A549 treated with Mapracorat at 1 μM for 4 hours (cell line): ENCODE measurements at places on chromosomes 6 and 20. TPM values are rescaled to one million over a fixed set of nuclear protein-coding genes. Genes with fewer than 3 reads are reported as not detected.

EPHA7 gene
- total RNA-seq = 0.04 to 0.10 TPM (median 0.09 TPM) in 5 replicates

NKX2-4 gene
- not detected in 5 replicates for total RNA-seq

TRIM10 gene
- not detected in 5 replicates for total RNA-seq

CALHM5 gene
- 0.05 to 0.09 TPM (median 0.07 TPM) in 5 replicates for total RNA-seq

GPLD1 gene
- total RNA-seq = 0.77 to 1.2 TPM (median 0.84 TPM) in 5 replicates

CRISP2 gene
- total RNA-seq = not detected in 5 replicates

AVP gene
- total RNA-seq = not detected in 5 replicates

JPH2 gene
- 4.6 to 5.7 TPM (median 4.9 TPM) in 5 replicates for total RNA-seq

FAM217A gene
- total RNA-seq = not detected in 5 replicates

DYNLT2 gene
- 0.44 to 0.81 TPM (median 0.53 TPM) in 5 replicates for total RNA-seq

TRIM40 gene
- not detected in 5 replicates for total RNA-seq

ANKRD66 gene
- total RNA-seq = not detected in 5 replicates

RAD21L1 gene
- not detected in 5 replicates for total RNA-seq

PNPLA1 gene
- not detected in 5 replicates for total RNA-seq

IL17F gene
- total RNA-seq = not detected in 5 replicates

DST gene
- total RNA-seq = 48.3 to 57.9 TPM (median 52.1 TPM) in 5 replicates

BCAS4 gene
- total RNA-seq = 26.5 to 34.5 TPM (median 30.7 TPM) in 5 replicates

FOXA2 gene
- total RNA-seq = 12.4 to 19.1 TPM (median 16.7 TPM) in 5 replicates

EDN1 gene
- 35.1 to 45.3 TPM (median 40.7 TPM) in 5 replicates for total RNA-seq

AGPAT4 gene
- 2.9 to 5.5 TPM (median 5.0 TPM) in 5 replicates for total RNA-seq

PRSS16 gene
- 2.8 to 3.5 TPM (median 2.9 TPM) in 5 replicates for total RNA-seq

HLA-DRB1 gene
- 0.11 TPM in 1 of 5 replicates, not detected in the others for total RNA-seq

RFX6 gene
- not detected in 5 replicates for total RNA-seq

LRRN4 gene
- total RNA-seq = 0.06 to 0.07 TPM in 2 of 5 replicates, not detected in the others

TRAPPC3L gene
- total RNA-seq = not detected in 5 replicates

BPI gene
- not detected in 5 replicates for total RNA-seq

GSTA3 gene
- not detected in 5 replicates for total RNA-seq

TMEM242 gene
- 5.8 to 8.7 TPM (median 6.4 TPM) in 5 replicates for total RNA-seq

DNAH8 gene
- not detected in 5 replicates for total RNA-seq

TLDC2 gene
- not detected in 5 replicates for total RNA-seq

ASIP gene
- total RNA-seq = not detected in 5 replicates

GNMT gene
- total RNA-seq = 0.22 to 0.30 TPM in 2 of 5 replicates, not detected in the others

LRRC1 gene
- 5.0 to 6.6 TPM (median 6.4 TPM) in 5 replicates for total RNA-seq

SIRPB1 gene
- total RNA-seq = 0.29 to 0.52 TPM (median 0.51 TPM) in 5 replicates

TIAM2 gene
- total RNA-seq = 2.9 to 5.7 TPM (median 3.4 TPM) in 5 replicates

FOXS1 gene
- total RNA-seq = 0.17 to 0.86 TPM (median 0.61 TPM) in 5 replicates

OPRM1 gene
- not detected in 5 replicates for total RNA-seq

NKX2-2 gene
- not detected in 5 replicates for total RNA-seq

MOG gene
- not detected in 5 replicates for total RNA-seq
